ENCODE measurements at places on chromosomes 7 and 10. TPM values are rescaled to one million over a fixed set of nuclear protein-coding genes. Genes with fewer than 3 reads are reported as not detected.

PNLIPRP2 gene
- total RNA-seq: not detected

LBX1 gene
- not detected for total RNA-seq

PAX4 gene
- total RNA-seq: not detected

SMKR1 gene
- not detected for total RNA-seq

ASZ1 gene
- not detected for total RNA-seq

GRCh38 chr7:28329661-28330363, 82.5 kb upstream of the CREB5 start:
- no peaks in the 10 kb centered on the region for H3K4me1 ChIP-seq
- DNase-seq: no peak
- no peak overlapping the region for H3K4me3 ChIP-seq
- no peak overlapping the region for H3K27ac ChIP-seq
- H3K27me3 ChIP-seq: peaks cover 14% of the 10 kb centered on the region
- no peaks in the 10 kb centered on the region for H3K36me3 ChIP-seq

DNA sequence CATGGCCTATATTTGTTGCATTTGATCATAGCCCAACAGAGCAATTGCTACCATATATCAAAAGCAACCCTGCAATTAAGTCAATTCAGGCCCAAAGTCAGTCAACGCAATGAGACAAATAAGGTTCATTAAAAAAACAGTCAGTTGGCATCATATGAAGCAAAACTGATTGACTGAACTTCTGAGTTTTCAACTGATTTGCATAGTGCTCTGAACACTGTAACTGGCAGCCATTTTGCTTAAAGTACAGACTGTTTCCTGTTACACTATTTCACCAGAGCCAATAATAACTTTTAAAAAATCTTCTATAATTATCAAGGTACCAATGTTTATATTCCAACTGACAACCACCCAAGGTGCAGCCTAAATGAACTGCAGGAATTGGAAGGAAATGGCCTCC, 68.4 kb upstream of the RAPGEF5 start:
- no peak overlapping the region for H3K27ac ChIP-seq
- no peaks in the 10 kb centered on the region for H3K36me3 ChIP-seq
- no peaks in the 10 kb centered on the region for H3K27me3 ChIP-seq
- H3K4me3 ChIP-seq: no peak overlapping the region
- peaks cover 1% of the 10 kb centered on the region for H3K4me1 ChIP-seq

DNA sequence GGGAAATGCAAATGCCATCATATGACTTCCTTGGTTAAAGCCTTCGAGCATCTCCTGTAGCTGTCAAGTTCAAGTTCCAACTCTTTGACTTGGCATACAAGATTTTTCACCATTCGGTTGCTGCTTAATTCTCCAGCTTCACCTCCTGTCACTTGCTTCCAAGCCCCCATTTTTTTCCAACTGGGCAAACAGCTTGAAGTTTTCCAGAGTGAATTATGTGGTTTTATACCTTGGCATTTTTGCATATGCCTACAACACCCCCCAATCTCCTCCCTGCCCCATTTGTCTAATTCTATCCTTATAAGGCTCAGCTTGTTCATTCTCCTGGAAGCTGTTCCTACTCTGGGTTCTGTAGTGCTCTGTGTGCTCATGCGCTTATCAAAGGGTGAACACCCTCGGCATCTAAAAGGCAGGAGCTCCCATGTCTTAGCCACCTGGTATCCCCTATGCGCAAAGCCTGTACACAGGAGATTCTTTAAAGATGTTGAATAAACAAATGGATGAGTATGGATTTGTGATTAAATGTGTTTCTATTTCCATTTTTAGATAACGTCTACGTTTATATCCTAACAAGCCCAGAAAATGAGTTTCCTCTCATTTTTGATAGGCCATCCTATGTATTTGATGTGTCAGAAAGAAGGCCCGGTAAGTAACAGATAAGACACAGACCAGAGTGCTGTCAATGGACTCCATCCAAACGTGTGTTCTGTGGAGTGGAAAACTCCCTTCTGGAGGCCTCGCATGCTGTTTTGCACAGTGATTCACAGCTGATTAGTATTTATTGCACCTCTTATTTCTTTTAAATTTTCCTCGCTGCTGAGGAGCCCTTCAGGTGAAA, 52.5 kb downstream of the CDHR3 start:
- DNase-seq: no peak
- peaks cover 14% of the 10 kb centered on the region for H3K4me1 ChIP-seq
- H3K27me3 ChIP-seq: peaks cover 17% of the 10 kb centered on the region
- no peak overlapping the region for H3K27ac ChIP-seq
- H3K4me3 ChIP-seq: no peak overlapping the region

GRCh38 chr10:84715911-84716310, 387.5 kb downstream of the CCSER2 start:
- no peak overlapping the region for H3K27ac ChIP-seq
- H3K4me1 ChIP-seq: no peaks in the 10 kb centered on the region
- DNase-seq: no peak
- H3K4me3 ChIP-seq: no peak overlapping the region

GRCh38 chr7:24555719-24556118, 17.5 kb upstream of the PALS2 start:
- no peak for DNase-seq
- H3K27me3 ChIP-seq: no peaks in the 10 kb centered on the region
- no peak overlapping the region for H3K27ac ChIP-seq
- H3K4me1 ChIP-seq: no peaks in the 10 kb centered on the region
